Smooth muscle cell of the umbilical artery (primary cell): ENCODE measurements at places on chromosomes 16 and 17. TPM values are rescaled to one million over a fixed set of nuclear protein-coding genes. Genes with fewer than 3 reads are reported as not detected.

Gene CD300E
- total RNA-seq: not detected in 2 replicates

Gene DLX3
- total RNA-seq: not detected in 2 replicates

Gene ESRP2
- under 0.01 and 0.55 TPM in 2 replicates for total RNA-seq

Gene CYGB
- 5.9 and 7.1 TPM in 2 replicates for total RNA-seq

Gene ADAM11
- total RNA-seq: 0.30 and 0.69 TPM in 2 replicates

Gene GP1BA
- not detected in 2 replicates for total RNA-seq

Gene FBXW10
- under 0.01 and 0.05 TPM in 2 replicates for total RNA-seq

Gene KRT33A
- total RNA-seq: not detected in 2 replicates

Gene DBF4B
- 3.0 and 4.8 TPM in 2 replicates for total RNA-seq

Gene KRTAP4-4
- total RNA-seq: not detected in 2 replicates

Gene CARD14
- total RNA-seq: 0.09 TPM in 1 of 2 replicates, not detected in the other

Gene MAPT
- total RNA-seq: under 0.01 and 0.69 TPM in 2 replicates

Gene IRX3
- 0.32 and 1.8 TPM in 2 replicates for total RNA-seq

Gene HOXB1
- total RNA-seq: not detected in 2 replicates

Gene PARD6A
- 0.59 and 1.2 TPM in 2 replicates for total RNA-seq

Gene CNGB1
- total RNA-seq: not detected in 2 replicates

Gene LGALS3BP
- total RNA-seq: 716 and 820 TPM in 2 replicates

Gene DBNDD1
- total RNA-seq: 0.89 and 3.5 TPM in 2 replicates

Gene CHST5
- 0.23 TPM in 1 of 2 replicates, not detected in the other for total RNA-seq

Gene LGALS9B
- total RNA-seq: not detected in 2 replicates

Gene GLTPD2
- not detected in 2 replicates for total RNA-seq

Gene LAT
- total RNA-seq: 0.30 and 1.5 TPM in 2 replicates

Gene WFIKKN1
- total RNA-seq: under 0.01 and 0.46 TPM in 2 replicates

Gene GP2
- total RNA-seq: not detected in 2 replicates

Gene C16orf46
- 0.30 and 0.42 TPM in 2 replicates for total RNA-seq

Gene ATAD5
- total RNA-seq: 0.89 and 3.0 TPM in 2 replicates

Gene ALOX12B
- not detected in 2 replicates for total RNA-seq

Gene RBFOX1
- total RNA-seq: not detected in 2 replicates

Gene TAC4
- total RNA-seq: not detected in 2 replicates

Gene AXIN2
- total RNA-seq: 0.59 and 0.97 TPM in 2 replicates

Gene LLGL2
- 0.74 and 1.2 TPM in 2 replicates for total RNA-seq
